Activated effector memory CD4-positive, alpha-beta T cell treated with anti-CD3 and anti-CD28 coated beads, Interleukin-2, amount 50 U/mL, for 16 hours (primary cell): ENCODE measurements at places on chromosomes 5 and 9.

DNA sequence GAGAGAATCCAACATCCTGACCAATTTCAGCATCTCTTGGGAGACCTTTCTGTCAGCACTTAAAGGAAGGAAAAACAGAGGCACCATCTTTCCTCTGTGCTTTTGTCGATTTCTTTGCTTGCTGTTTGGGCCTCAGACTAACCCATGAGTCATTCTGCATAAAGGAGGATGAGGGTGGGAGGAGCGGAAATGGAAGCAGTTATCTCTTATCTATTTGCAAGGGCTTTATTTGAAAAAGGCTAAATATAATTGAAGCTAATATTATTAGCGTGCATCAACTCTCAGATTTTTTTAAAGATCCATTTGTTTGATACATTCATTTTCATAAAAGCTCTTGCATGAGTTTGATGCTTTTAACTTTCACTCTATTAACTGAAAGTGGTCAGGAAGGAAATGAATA, 72.9 kb downstream of the ZNF622 start:
- DNase-seq = no peak

GRCh38 chr9:18857769-18858168, 175.2 kb downstream of the SAXO1 start:
- DNase-seq = no peak

GRCh38 chr5:157613385-157614245, 38.0 kb upstream of the ADAM19 start:
- DNase-seq = no peak

- no peak for DNase-seq
These were observed 94.0 kb upstream of the RAPGEF1 start for GRCh38 chr9:131833906-131834305.

DNA sequence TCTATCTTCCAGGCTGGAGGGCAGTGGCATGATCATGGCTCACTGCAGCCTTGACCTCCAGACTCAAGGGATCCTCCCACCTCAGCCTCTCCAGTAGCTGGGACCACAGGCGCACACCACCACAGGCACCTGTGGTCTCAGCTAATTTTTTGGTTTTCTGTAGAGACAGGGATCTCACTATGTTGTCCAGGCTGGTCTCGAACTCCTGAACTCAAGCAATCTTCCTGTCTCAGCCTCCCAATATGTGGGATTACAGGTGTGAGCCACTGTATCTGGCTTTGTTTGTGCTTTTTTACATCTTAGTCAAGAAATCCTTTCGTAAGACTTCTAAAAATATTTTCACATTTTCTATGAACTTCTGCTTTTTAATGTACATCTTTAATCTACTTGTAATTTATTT, 116.9 kb downstream of the DENND1A start:
- no peak for DNase-seq
